ENCODE measurements at places on chromosomes 11 and 22. TPM values are rescaled to one million over a fixed set of nuclear protein-coding genes. Genes with fewer than 3 reads are reported as not detected.

DNA sequence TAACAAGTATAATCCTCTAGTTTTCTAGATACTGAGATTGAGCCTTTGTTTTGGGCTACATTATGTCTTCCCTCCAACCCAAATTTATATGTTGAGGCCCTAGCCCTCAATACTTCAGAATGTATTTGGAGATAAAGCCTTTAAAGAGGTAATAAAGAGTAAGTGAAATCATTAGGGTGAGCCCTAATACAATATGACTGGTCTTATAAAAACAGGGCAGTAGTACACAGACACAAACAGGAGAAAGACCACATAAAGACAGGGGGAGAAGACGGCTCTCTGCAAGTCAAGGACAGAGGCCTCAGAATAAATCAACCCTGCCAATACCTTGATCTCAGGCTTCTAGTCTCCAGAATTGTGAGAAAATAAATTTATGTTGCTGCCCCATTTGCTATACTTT lies 6.3 kb downstream of the OR10V1 start:
- H3K36me3 ChIP-seq: no peaks in the 10 kb centered on the region
- no peak for DNase-seq
- H3K4me3 ChIP-seq: no peak overlapping the region
- H3K27ac ChIP-seq: no peak overlapping the region
- no peaks in the 10 kb centered on the region for H3K4me1 ChIP-seq

DNA sequence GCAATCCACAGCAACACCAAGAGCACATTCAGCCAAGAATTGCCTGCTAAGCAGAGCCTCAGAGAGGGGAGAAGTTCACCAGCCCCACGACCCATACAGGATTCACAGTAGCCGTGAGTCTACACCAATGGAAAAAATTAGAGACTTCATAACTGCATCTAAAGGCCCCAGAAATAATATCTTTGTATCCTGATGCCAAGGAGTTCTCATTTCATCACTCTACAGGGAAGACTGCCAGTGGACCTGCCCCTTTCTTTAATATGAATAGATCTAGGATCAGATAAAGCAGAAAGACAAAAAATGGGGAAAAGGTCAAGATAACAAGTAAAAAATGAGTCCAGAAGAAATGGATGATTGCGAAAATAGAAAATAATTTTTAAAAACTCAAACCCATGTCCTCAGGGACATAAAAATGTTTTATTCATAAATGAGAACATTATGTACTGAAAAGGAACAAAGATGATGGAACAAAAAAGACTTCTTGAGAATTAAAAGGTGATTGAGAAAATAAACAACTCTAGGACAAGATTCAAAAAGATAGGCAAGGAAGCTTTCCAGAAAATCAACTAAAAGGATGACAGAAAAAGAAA lies 9.5 kb downstream of the APOL3 start:
- no peaks in the 10 kb centered on the region for H3K27me3 ChIP-seq
- no peak overlapping the region for H3K27ac ChIP-seq

DNA sequence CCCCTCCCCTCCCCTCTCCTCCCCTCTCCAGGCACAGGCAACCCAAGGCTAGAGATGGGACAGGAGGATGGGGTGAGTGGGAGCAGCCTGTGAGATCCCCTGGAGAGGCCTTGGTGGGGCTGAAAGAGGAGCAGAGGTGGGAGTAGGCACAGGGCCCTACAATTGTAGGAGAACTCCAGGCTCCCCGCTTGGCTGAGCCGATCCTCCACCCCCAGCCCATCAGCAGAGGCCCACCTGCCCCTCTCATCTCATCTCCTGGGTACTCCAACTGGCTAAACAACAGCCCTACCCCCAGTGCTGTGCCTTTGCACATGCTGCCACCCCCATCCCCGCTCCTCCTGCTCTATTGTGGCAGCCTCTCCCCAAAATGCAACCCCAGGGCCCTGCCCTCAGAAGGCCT lies 52.0 kb upstream of the A4GALT start:
- no peak overlapping the region for H3K4me3 ChIP-seq
- no peak for DNase-seq
- no peaks in the 10 kb centered on the region for H3K27me3 ChIP-seq
- peaks cover 25% of the 10 kb centered on the region for H3K4me1 ChIP-seq

- H3K4me1 ChIP-seq: peaks cover 59% of the 10 kb centered on the region
- no peak for DNase-seq
- H3K36me3 ChIP-seq: no peaks in the 10 kb centered on the region
- no peak overlapping the region for H3K27ac ChIP-seq
- H3K4me3 ChIP-seq: no peak overlapping the region
- H3K27me3 ChIP-seq: peaks cover 2% of the 10 kb centered on the region
These were observed 48.9 kb upstream of the CDON start for GRCh38 chr11:126111458-126112116.

GRCh38 chr11:28773606-28774005 lies 665.4 kb downstream of the METTL15 start:
- H3K4me3 ChIP-seq: no peak overlapping the region
- DNase-seq: no peak
- no peak overlapping the region for H3K27ac ChIP-seq
- no peaks in the 10 kb centered on the region for H3K4me1 ChIP-seq
- no peaks in the 10 kb centered on the region for H3K27me3 ChIP-seq

GRCh38 chr22:42493393-42493792 lies 26.2 kb downstream of the RRP7A start:
- no peaks in the 10 kb centered on the region for H3K36me3 ChIP-seq
- peaks cover 7% of the 10 kb centered on the region for H3K27me3 ChIP-seq

DNA sequence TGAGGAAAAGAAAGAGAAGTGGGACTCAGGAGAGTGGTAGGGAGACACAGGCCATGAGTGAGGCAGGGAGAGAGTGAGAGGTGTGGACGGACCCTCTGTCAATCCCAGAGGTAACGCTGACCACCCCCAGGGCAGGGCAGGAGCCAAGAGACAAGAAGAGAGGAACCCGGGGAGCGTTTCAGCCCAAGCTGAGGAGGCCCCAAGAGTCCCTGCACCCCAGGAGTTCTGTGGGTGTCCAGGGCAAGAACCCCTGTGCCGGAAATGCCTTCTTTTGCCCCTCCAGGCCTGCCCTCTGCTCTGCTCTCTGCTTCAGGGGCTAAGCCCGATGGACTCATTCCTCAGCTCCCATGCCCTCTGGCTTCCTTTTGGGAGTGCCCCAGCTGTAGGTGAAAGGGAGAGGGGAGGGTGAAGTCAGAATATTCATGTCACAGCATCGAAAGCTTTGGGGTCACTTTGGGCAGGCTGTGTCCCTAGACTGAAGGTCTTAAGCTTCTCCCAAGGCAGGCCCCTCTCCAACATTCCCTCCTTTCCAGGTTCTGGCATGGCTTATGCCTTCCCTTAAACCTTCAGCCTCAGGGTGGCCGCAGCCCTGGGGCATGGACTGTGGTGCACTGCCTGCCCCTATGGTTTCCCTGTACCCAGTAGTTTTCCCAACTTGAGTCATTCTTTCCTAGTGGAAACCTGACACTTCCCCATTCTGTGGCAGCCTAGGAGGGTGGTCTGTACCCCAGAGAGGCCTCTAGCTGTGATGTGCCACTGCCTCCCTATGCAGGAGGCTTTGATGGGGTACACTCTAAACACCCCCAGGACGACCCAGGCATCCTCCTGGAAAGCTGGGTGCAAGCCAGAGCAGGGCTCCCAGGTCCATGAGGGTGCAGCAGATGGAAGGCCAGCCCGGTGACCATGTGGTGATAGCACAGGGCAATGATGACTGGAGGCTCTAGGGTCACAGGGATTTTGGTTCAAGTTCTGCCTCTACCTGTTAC lies 27.1 kb downstream of the MYEOV start:
- peaks cover 3% of the 10 kb centered on the region for H3K36me3 ChIP-seq
- no peak overlapping the region for H3K4me3 ChIP-seq
- peaks cover 5% of the 10 kb centered on the region for H3K4me1 ChIP-seq
- no peaks in the 10 kb centered on the region for H3K27me3 ChIP-seq

- peaks cover 58% of the 10 kb centered on the region for H3K27me3 ChIP-seq
- DNase-seq: no peak
- no peak overlapping the region for H3K27ac ChIP-seq
- no peak overlapping the region for H3K4me3 ChIP-seq
These were observed 27.7 kb downstream of the MPPED1 start for GRCh38 chr22:43439368-43440103.

DNA sequence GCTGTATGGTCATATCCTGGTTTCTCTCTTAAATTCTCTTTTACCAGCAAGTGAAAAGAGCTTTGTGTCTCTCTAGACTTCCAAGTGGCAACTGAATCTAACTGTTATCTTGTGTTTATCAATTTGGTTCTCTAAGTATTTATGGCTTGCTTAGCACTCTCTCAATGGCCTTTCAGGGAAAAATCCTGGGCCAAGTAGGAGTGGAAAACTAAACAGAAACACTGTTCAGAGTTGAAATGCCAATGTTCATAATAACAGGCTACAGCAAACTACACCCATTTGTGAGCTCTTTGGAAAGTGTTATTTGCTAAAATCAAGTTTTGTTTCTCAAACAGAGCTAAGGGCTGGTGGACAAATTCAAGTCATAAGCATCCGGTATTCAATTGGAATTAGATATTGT lies 10.1 kb downstream of the MMP12 start:
- no peak overlapping the region for H3K4me3 ChIP-seq
- no peak for DNase-seq
- H3K4me1 ChIP-seq: peaks cover 29% of the 10 kb centered on the region
- peak overlapping the region; percentile 17 for H3K27ac ChIP-seq

DNA sequence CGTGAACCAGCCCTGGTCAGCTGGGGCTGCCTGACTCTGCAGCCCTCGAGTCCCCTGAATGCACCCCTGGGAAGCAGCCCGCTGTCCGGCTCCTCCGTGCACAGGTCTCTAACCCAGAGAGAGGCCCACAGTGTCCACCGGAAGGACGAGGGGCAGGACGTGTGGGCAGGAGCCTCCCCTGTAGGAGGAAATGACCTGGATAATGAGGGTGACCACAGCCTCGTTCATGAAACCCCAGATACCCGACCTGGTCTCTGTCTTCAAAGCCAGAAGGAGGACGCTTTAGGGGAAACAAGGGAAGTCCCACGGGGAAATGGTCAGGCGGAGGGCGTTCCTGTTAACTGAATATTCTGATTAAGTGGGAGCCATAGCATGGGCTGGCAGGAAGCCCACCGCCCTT lies 23.3 kb downstream of the LIF start:
- no peak overlapping the region for H3K27ac ChIP-seq
- H3K36me3 ChIP-seq: no peaks in the 10 kb centered on the region
- no peaks in the 10 kb centered on the region for H3K27me3 ChIP-seq
- no peak overlapping the region for H3K4me3 ChIP-seq

- H3K27me3 ChIP-seq: no peaks in the 10 kb centered on the region
- no peak for DNase-seq
- H3K4me1 ChIP-seq: peaks cover 15% of the 10 kb centered on the region
- no peak overlapping the region for H3K27ac ChIP-seq
These were observed 109.6 kb downstream of the USP35 start for GRCh38 chr11:78298291-78298771.

- DNase-seq: no peak
- H3K27me3 ChIP-seq: peaks cover 70% of the 10 kb centered on the region
- H3K4me3 ChIP-seq: no peak overlapping the region
- peaks cover 2% of the 10 kb centered on the region for H3K36me3 ChIP-seq
These were observed 2.1 kb downstream of the ADAMTS8 start for GRCh38 chr11:130426223-130426836.

- no peaks in the 10 kb centered on the region for H3K4me1 ChIP-seq
- DNase-seq: no peak
- no peak overlapping the region for H3K27ac ChIP-seq
- no peaks in the 10 kb centered on the region for H3K36me3 ChIP-seq
- peaks cover 14% of the 10 kb centered on the region for H3K27me3 ChIP-seq
These were observed 44.7 kb upstream of the RTL6 start for GRCh38 chr22:44542561-44543222.

GRCh38 chr11:117825538-117826189 lies 1.1 kb upstream of the FXYD2 start:
- H3K27me3 ChIP-seq: no peaks in the 10 kb centered on the region
- DNase-seq: peak; percentile 69
- peaks cover 2% of the 10 kb centered on the region for H3K4me1 ChIP-seq
- H3K27ac ChIP-seq: no peak overlapping the region
- H3K36me3 ChIP-seq: no peaks in the 10 kb centered on the region

GRCh38 chr22:49600891-49601431 lies 226.7 kb downstream of the BRD1 start:
- no peak overlapping the region for H3K27ac ChIP-seq
- no peak for DNase-seq
- no peaks in the 10 kb centered on the region for H3K4me1 ChIP-seq
- H3K27me3 ChIP-seq: no peaks in the 10 kb centered on the region

GRCh38 chr11:125724125-125724524 lies 22.0 kb upstream of the PATE1 start:
- H3K4me3 ChIP-seq: no peak overlapping the region
- H3K4me1 ChIP-seq: no peaks in the 10 kb centered on the region
- no peaks in the 10 kb centered on the region for H3K36me3 ChIP-seq
- peaks cover 21% of the 10 kb centered on the region for H3K27me3 ChIP-seq

GRCh38 chr11:5196067-5196466 lies 4.4 kb downstream of the OR51V1 start:
- no peak for DNase-seq
- H3K4me3 ChIP-seq: no peak overlapping the region
- peaks cover 16% of the 10 kb centered on the region for H3K27me3 ChIP-seq

Gene RELT
- 4.5 TPM for total RNA-seq

Gene RAG1
- 1.6 TPM for total RNA-seq

Gene DDX17
- 321 TPM for total RNA-seq
